CD8-positive, alpha-beta memory T cell (primary cell): ENCODE measurements at places on chromosomes 13 and 19. TPM values are rescaled to one million over a fixed set of nuclear protein-coding genes. Genes with fewer than 3 reads are reported as not detected.

- no peaks in the 10 kb centered on the region for H3K27me3 ChIP-seq
- H3K36me3 ChIP-seq, result no peaks in the 10 kb centered on the region
- peaks cover 17% of the 10 kb centered on the region for H3K4me1 ChIP-seq
- peak overlapping the region; percentile 56 for H3K4me3 ChIP-seq
These were observed 9.3 kb upstream of the RANBP3 start for GRCh38 chr19:5987077-5987818.

GRCh38 chr19:3698386-3698950 lies 1.8 kb downstream of the PIP5K1C start:
- peaks cover 9% of the 10 kb centered on the region for H3K4me1 ChIP-seq
- no peak overlapping the region for H3K4me3 ChIP-seq
- no peak for DNase-seq
- H3K27me3 ChIP-seq, result no peaks in the 10 kb centered on the region
- H3K27ac ChIP-seq, result peak overlapping the region; percentile 24
- no peaks in the 10 kb centered on the region for H3K36me3 ChIP-seq

- H3K36me3 ChIP-seq, result peaks cover 11% of the 10 kb centered on the region
- peak overlapping the region; percentile 94 for H3K4me3 ChIP-seq
- H3K27me3 ChIP-seq, result no peaks in the 10 kb centered on the region
- H3K27ac ChIP-seq, result peak overlapping the region; percentile 96
- peaks cover 14% of the 10 kb centered on the region for H3K4me1 ChIP-seq
- DNase-seq, result no peak
These were observed 737 bp downstream of the XRCC1 start for GRCh38 chr19:43574424-43575155.

GRCh38 chr13:23580684-23581060 lies 10.5 kb downstream of the TNFRSF19 start:
- H3K27me3 ChIP-seq, result peaks cover 9% of the 10 kb centered on the region
- H3K36me3 ChIP-seq, result no peaks in the 10 kb centered on the region
- no peak for DNase-seq
- no peak overlapping the region for H3K4me3 ChIP-seq
- no peak overlapping the region for H3K27ac ChIP-seq
- peaks cover 12% of the 10 kb centered on the region for H3K4me1 ChIP-seq

- no peak overlapping the region for H3K4me3 ChIP-seq
- H3K36me3 ChIP-seq, result no peaks in the 10 kb centered on the region
- H3K27ac ChIP-seq, result no peak overlapping the region
- no peak for DNase-seq
These were observed 9.8 kb downstream of the CLEC4M start for GRCh38 chr19:7772752-7773291.

DNA sequence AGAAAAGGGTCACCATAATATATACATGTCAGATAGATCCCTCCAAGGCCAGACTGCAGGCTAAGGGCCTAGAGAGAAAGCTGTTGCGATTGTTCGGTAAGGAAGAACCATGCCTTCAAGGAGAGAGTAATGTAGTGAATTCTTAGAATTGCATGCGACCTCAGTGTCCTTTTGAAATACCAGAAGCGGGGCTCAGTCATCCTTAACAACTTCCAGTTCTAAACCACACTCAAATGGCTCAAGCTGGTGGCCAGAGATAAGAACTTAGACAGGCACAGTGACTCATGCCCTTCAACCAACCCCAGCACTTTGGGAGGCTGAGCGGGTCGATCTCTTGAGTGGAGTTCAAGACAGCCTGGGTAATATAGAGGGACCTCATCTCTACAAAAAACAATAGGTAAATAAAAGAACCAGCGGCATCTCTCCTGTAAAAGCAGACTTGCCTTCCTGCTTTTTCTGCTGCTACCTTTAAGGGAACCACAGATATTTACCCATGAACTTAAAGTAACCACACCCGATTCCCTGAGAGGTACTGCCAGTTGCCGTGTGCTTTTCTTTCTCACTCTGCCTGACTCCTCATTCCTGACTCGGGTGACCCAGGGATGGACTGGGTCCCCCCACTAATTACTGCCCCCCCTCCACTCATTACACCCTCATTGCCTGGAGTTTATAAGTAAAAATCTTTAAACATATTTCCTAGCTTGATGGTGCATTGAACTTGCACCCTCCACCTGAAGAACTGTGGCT lies 15.4 kb upstream of the SIGLEC6 start:
- no peaks in the 10 kb centered on the region for H3K36me3 ChIP-seq
- DNase-seq, result no peak
- H3K27me3 ChIP-seq, result no peaks in the 10 kb centered on the region
- no peak overlapping the region for H3K4me3 ChIP-seq

- no peaks in the 10 kb centered on the region for H3K36me3 ChIP-seq
- no peaks in the 10 kb centered on the region for H3K27me3 ChIP-seq
- DNase-seq, result no peak
- no peak overlapping the region for H3K4me3 ChIP-seq
These were observed 1160.6 kb downstream of the PCDH9 start for GRCh38 chr13:66069570-66069969.

- H3K4me3 ChIP-seq, result no peak overlapping the region
- DNase-seq, result no peak
- no peak overlapping the region for H3K27ac ChIP-seq
- peaks cover 6% of the 10 kb centered on the region for H3K4me1 ChIP-seq
- no peaks in the 10 kb centered on the region for H3K36me3 ChIP-seq
These were observed 6.4 kb downstream of the KMT5C start for GRCh38 chr19:55345818-55346724.

DNA sequence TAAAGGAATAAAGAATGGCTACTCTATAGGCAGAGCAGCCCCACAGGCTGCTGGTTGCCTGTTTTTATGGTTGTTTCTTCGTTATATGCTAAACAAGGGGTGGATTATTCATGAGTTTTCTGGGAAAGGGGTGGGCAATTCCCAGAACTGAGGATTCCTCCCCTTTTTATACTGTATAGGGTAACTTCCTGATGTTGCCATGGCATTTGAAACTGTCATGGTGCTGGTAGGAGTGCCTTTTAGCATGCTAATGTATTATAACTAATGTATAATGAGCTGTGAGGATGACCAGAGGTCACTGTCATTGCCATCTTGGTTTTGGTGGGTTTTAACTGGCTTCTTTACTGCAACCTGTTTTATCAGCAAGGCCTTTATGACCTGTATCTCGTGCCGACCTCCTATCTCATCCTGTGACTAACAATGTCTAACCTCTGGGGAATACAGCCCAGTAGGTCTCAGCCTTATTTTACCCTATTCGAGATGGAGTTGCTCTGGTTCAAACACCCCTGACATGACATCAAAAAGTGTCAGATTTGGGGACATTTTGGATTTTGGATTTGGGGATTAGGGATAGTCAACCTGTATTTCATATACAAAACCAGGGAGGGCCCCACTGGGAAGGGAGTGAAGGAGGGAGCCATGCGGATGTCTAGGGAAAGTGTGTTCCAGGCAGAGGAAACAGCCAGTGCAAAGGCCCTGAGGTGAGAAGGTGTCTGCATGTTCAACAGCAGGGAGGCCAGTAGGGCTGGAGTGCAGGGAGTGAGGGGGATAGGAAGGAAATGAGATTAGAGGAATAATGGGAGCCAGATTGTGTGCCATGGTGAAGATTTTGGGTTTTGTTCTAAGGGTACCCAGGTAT lies 10.9 kb downstream of the FXYD5 start:
- peaks cover 23% of the 10 kb centered on the region for H3K4me1 ChIP-seq
- no peak for DNase-seq
- H3K36me3 ChIP-seq, result peaks cover 72% of the 10 kb centered on the region
- peak overlapping the region; percentile 18 for H3K27ac ChIP-seq

- H3K36me3 ChIP-seq, result no peaks in the 10 kb centered on the region
- H3K4me3 ChIP-seq, result no peak overlapping the region
- H3K27me3 ChIP-seq, result no peaks in the 10 kb centered on the region
These were observed 71.1 kb downstream of the CBY2 start for GRCh38 chr13:45773236-45773635.

DNA sequence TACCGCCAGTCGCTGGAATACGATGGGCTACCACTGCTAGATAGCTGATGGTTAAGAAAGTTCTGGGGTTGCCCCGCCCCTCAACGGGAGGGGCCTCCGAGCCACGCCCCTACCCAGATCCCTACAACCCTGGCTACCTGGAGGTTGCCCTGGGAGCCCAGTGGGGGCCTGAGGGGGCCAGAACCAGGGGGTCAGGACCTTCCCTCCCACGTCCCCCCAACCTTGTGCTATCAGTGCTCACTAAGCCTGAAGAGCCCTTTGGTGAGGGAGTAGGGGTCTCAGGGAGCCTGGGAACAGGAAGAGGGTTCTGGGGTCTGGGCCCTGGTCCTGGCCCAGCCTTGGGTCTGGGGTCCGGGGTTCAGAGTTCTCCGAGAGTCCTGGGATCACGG lies 8.9 kb downstream of the OCEL1 start:
- H3K4me1 ChIP-seq, result peaks cover 15% of the 10 kb centered on the region
- peak overlapping the region; percentile 78 for H3K4me3 ChIP-seq
- no peaks in the 10 kb centered on the region for H3K27me3 ChIP-seq
- H3K27ac ChIP-seq, result peak overlapping the region; percentile 64

GRCh38 chr19:56476651-56477428 lies at the start of gene ZNF667:
Gene ZNF667 (minus strand): TSS chr19:56477345. CDS start chr19:56462370, 14,975 bp downstream.
- no peak for DNase-seq
- H3K27ac ChIP-seq, result no peak within 1 kb of the TSS
- no peaks in the 10 kb centered on the region for H3K27me3 ChIP-seq
- no peaks in the 10 kb centered on the region for H3K4me1 ChIP-seq
- H3K36me3 ChIP-seq, result no peaks in the 10 kb centered on the region
- peak within 1 kb of the TSS; percentile 43 for H3K4me3 ChIP-seq

DNA sequence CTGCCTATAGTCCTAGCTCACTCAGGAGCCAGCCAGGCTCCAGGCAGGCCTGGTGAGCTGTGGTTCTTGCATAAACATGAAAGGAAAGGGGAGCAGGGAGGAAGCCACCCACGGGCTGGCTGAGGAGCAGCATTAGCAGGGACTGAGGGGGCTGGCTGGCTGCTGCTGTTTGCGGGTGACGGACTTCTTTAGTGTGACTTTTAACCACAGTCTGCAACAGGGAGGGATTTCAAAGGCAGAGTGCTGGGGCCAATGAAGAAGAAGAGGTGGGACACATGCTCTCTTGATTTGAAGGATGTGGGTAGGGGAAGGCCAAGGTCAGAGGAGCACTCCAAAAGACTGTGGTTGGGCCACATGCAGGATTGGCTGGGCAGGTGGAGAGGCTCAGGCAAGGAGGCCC lies 223.0 kb downstream of the DNAJC15 start:
- H3K4me1 ChIP-seq, result no peaks in the 10 kb centered on the region
- H3K4me3 ChIP-seq, result no peak overlapping the region
- H3K36me3 ChIP-seq, result no peaks in the 10 kb centered on the region
- H3K27ac ChIP-seq, result no peak overlapping the region
- DNase-seq, result no peak

GRCh38 chr13:102325321-102325720 lies 76.5 kb downstream of the FGF14 start:
- no peak overlapping the region for H3K4me3 ChIP-seq
- no peaks in the 10 kb centered on the region for H3K36me3 ChIP-seq
- no peaks in the 10 kb centered on the region for H3K4me1 ChIP-seq
- no peak overlapping the region for H3K27ac ChIP-seq
- DNase-seq, result no peak

DNA sequence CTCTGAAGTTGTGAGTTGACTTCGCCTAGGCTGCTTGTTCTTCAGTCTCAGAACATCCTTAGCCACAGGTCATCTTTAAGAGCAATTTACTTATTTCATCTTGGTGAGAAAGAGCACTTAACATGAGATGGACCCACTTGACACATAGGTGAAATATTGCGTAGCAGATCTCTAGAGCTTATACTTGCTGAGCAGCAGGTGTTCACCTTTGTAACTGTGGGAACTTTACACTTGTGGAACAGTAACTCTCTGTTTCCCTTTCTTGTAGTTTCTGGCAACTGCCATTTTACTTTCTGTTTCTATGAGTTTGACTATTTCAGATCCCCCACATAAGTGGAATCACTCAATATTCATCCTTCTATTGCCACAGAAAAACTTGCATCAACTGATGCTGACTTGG lies 95.7 kb downstream of the SLC10A2 start:
- H3K27me3 ChIP-seq, result no peaks in the 10 kb centered on the region
- H3K36me3 ChIP-seq, result no peaks in the 10 kb centered on the region
- no peak overlapping the region for H3K4me3 ChIP-seq
- H3K27ac ChIP-seq, result no peak overlapping the region
- DNase-seq, result no peak

DNA sequence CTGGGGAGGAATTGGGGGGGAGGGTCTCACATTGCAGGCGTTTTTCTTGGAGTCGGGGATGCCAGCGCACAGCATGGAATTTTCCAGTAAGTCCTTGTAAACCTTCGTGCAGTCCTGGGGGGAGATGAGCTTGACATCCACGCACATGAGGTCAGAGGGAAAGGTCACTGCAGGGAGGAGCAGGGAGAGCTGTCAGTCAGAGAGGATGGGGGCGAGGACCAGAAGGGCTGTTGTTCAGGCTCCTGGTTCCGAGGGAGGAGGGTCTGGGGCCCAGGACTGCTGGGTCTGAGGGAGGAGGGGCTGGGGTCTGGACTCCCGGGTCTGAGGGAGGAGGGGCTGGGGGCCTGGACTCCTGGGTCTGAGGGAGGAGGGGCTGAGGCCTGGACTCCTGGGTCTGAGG lies 4.0 kb downstream of the KLK7 start:
- H3K27ac ChIP-seq, result no peak overlapping the region
- H3K36me3 ChIP-seq, result no peaks in the 10 kb centered on the region
- H3K27me3 ChIP-seq, result no peaks in the 10 kb centered on the region
- DNase-seq, result no peak
- no peaks in the 10 kb centered on the region for H3K4me1 ChIP-seq
- H3K4me3 ChIP-seq, result no peak overlapping the region

- DNase-seq, result no peak
- H3K27me3 ChIP-seq, result no peaks in the 10 kb centered on the region
- no peak overlapping the region for H3K4me3 ChIP-seq
- no peak overlapping the region for H3K27ac ChIP-seq
These were observed 50.6 kb downstream of the HSPH1 start for GRCh38 chr13:31111136-31111535.

DNA sequence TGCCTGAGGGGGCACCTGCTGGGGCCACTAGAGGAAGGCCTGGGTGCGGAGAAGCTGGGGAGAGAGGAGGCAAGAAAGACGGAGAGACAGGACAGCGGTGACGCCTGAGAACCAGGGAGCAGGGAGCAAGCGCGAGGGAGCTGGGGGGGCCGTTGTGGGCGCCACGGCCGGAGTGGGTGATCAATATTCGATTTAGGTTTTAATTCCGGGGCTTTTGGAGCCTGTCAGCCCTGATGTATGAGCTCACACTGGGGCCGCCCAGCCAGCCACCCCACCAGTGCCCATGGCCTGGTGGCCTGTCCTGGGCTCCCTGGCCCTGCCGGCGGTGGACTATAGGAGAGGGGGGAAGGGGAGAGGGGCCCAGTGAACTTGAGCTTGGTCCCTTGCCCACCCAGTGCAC lies 8.7 kb upstream of the ERFL start:
- peaks cover 8% of the 10 kb centered on the region for H3K27me3 ChIP-seq
- DNase-seq, result no peak
- H3K27ac ChIP-seq, result no peak overlapping the region
- peaks cover 39% of the 10 kb centered on the region for H3K4me1 ChIP-seq
- H3K4me3 ChIP-seq, result no peak overlapping the region

Gene C19orf18
- 0.33 TPM for total RNA-seq

Gene CFAP97D2
- not detected for total RNA-seq

Gene TYROBP
- 6.4 TPM for total RNA-seq

Gene PGLYRP1
- total RNA-seq, result not detected

Gene NLRP4
- not detected for total RNA-seq

Gene ELSPBP1
- total RNA-seq, result not detected

Gene PDX1
- not detected for total RNA-seq

Gene ATP4B
- not detected for total RNA-seq

Gene POSTN
- not detected for total RNA-seq
